ENCODE measurements at places on chromosomes 6 and 20. TPM values are rescaled to one million over a fixed set of nuclear protein-coding genes. Genes with fewer than 3 reads are reported as not detected.

DNA sequence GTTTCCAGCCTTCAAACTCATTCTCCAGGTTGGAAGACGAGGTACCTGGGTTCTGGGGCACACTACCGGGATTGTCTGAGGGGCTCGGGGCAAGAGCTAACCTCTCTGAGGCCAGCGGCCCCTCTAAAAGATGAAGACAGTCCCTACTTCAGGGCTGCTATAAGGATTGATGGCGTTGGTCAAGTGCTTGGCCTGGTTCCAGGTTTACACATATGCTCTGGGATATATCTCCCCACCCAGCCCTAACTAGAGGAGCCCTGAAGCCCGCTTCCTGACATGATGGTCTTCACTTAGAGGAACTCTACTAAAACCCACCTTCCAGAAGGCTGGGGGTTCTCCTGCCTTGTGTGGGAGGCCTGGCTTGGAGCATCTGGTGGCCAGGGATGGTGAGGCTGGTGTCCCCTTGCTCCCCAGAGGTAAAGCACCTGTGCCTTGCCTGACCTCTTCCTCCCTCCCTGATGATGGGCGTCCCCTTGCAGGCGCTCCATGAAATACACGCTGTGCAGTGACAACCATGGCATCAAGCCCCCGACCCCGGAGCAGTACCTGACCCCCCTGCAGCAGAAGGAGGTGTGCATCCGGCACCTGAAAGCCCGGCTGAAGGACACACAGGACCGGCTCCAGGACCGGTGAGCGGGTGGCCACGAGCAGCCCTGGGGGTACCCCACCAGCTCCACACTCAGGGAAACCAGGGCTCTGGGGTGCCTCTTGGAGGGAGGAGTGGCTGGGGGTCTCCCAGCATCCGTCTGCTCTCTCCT is 28.7 kb downstream of the SDCBP2 start:
- no peak for DNase-seq

DNA sequence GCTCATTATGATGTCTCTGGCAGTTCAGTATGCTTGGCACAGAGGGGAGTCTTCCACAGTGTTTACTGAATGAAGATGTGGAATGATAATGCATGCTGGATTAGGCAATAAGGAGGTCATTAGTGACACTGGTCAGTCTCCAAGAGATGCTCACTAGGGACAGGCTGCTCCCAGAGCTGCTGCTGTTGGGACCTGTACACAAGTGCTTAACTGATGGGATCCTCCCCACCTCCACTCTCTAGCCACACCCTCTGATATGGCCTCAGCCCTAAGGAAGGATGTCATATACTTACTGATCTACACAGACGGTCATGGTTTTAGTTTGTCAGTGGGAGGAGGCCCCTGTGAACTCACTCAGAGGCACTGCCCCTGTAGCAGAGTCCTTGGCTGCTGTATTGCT is 73.4 kb downstream of the MYB start:
- no peak for DNase-seq

GRCh38 chr20:24423390-24424313 is 45.8 kb upstream of the SYNDIG1 start:
- no peak for DNase-seq

CALHM5 gene
- total RNA-seq, result 2.2 TPM

- DNase-seq, result no peak
Measured at GRCh38 chr20:47724910-47725247, 60.4 kb downstream of the SULF2 start.

DNA sequence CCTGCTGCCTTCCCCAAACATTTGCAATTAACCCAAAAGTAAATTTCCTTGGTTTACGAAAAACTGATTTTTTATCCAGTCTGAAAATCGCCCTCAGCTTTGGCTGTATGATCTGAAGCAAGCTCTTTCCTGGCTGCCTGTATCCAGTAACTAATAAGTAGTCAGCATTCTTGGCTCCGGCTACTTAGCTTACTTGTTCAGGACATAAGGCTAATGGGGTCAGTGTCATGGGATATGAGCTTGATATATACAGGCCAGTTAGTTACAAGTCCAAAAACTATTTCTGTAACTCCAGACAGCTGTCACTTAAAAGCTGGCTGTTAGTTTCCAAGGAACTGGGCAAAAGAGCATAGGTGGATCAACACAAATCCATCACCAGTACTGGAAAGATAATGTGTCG is 56.2 kb downstream of the KHDC1L start:
- no peak for DNase-seq

ADGRF4 gene
- 10.1 TPM for total RNA-seq

DNA sequence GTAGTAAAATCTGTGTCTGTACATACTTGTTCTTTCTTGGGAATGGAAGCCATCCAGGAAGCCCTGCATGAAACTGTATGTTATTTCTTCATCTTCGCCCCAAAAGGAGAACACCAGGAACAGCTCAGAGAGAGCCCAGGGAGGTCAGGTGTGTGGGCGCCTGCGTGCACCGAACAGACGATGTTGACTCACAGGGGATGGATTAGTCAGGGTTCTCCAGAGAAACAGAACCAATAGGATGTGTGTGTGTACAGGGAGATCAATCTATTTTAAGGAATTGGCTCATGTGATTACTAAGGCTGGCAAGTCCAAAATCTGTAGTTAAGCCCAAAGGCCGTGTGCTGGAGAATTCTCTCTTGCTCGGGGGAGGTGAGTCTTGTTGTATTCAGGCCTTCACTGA is 45.7 kb downstream of the RNASET2 start:
- peak; percentile 42 for DNase-seq

DNA sequence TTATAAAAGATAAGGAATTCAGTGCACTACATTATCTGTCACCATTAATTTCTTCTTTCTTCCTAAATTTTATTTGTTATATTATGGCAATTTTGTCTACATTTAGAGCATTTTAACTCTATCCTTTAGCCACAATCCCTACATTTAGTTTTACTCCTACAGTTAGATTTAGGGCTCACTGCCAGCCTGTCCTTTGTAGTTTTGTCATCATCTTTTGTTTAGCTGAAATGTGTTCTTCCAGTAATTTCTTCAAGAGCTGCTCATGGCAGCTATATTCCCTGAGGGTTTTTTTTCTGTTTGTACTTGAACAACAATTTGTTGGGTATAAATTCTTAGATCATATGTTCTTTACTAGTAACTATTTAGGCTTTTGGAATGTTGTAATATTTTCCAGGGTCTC is 72.7 kb upstream of the B3GAT2 start:
- DNase-seq, result no peak

KHDRBS2 gene
- 1.7 TPM for total RNA-seq

DDX43 gene
- total RNA-seq, result 0.49 TPM

Measured in vagina (tissue), 2 donors.